ENCODE measurements at places on chromosomes 3 and 15. TPM values are rescaled to one million over a fixed set of nuclear protein-coding genes. Genes with fewer than 3 reads are reported as not detected.

GRCh38 chr3:182644790-182645433 lies 148.4 kb upstream of the ATP11B start:
- no peak overlapping the region for H3K4me3 ChIP-seq
- H3K4me1 ChIP-seq = no peaks in the 10 kb centered on the region
- H3K27me3 ChIP-seq = no peaks in the 10 kb centered on the region
- DNase-seq = no peak
- no peaks in the 10 kb centered on the region for H3K36me3 ChIP-seq
- no peak overlapping the region for H3K27ac ChIP-seq

DNA sequence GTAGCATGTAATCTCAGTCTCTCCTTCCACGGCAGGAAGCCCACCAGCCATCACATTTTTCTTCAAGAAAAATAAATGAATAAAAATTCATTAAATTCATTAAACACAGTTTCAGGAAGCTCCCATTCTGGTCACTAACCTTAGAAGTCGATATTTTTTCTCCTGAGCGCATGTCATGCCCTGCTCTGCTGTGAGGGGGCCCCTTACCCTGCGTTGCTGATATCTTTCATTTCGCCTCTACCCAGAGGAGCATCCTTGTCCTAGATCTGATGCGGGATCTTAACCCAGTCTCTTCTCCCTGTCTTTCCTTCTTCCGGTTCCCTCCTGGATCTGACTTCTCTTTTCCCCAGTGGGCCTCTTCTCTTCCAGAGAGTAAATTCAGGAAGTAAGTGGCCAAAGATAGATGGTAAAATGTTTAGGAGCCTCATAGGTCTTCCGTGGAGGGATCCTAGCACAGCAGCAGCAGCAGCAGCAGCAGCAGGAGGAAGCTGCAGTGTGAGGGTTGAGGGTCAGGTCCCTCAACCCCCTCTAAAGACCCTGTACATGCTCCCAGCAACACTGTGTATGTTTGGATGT lies 1.4 kb upstream of the ILDR1 start:
- H3K4me3 ChIP-seq = no peak overlapping the region
- H3K36me3 ChIP-seq = no peaks in the 10 kb centered on the region
- H3K27me3 ChIP-seq = no peaks in the 10 kb centered on the region
- H3K27ac ChIP-seq = no peak overlapping the region
- peak; percentile 53 for DNase-seq

DNA sequence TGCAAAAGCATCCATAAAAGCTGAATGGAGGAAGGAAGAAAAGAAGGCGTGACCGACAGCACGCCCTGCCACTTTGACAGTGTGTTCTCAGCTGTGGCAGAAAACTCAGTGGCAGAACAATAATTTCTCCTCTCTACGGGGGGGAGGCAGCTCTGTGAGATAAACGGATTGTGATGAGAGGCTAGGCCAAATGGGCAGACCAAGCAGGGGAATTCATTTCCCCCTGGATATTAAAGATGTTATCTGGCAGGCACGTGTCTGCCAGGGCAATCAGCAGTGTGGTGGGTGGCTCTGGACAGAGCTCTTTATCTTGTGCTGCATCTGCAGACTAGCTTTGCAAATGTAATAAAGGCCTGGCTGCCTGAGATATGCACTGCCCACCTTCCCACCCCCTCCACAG lies 1.9 kb upstream of the RMDN3 start:
- H3K4me3 ChIP-seq = no peak overlapping the region
- no peaks in the 10 kb centered on the region for H3K27me3 ChIP-seq
- DNase-seq = no peak
- peaks cover 38% of the 10 kb centered on the region for H3K4me1 ChIP-seq
- no peaks in the 10 kb centered on the region for H3K36me3 ChIP-seq
- H3K27ac ChIP-seq = no peak overlapping the region

GRCh38 chr3:112302150-112302830 lies 8.3 kb upstream of the SLC9C1 start:
- H3K4me1 ChIP-seq = peaks cover 28% of the 10 kb centered on the region
- no peak overlapping the region for H3K27ac ChIP-seq
- no peaks in the 10 kb centered on the region for H3K27me3 ChIP-seq
- H3K4me3 ChIP-seq = no peak overlapping the region
- no peak for DNase-seq

The TMEM266 gene
- total RNA-seq = not detected

The CSPG4 gene
- 0.11 TPM for total RNA-seq

The POTEB3 gene
- not detected for total RNA-seq

The STRIT1 gene
- not detected for total RNA-seq
